ENCODE measurements at places on chromosomes 6 and 20. TPM values are rescaled to one million over a fixed set of nuclear protein-coding genes. Genes with fewer than 3 reads are reported as not detected.

MOXD1 gene
- total RNA-seq = 78.8 TPM

CTAGE9 gene
- not detected for total RNA-seq

SOX4 gene
- 12.4 TPM for total RNA-seq

BPHL gene
- 14.8 TPM for total RNA-seq

C6orf58 gene
- not detected for total RNA-seq

TRIM40 gene
- not detected for total RNA-seq

BMP5 gene
- total RNA-seq = not detected

EPB41L1 gene
- total RNA-seq = 13.5 TPM

STMND1 gene
- total RNA-seq = not detected

SOD2 gene
- total RNA-seq = 184 TPM

C20orf141 gene
- not detected for total RNA-seq

DCDC2 gene
- total RNA-seq = not detected

SLC22A23 gene
- total RNA-seq = 7.8 TPM

SAMD3 gene
- 9.1 TPM for total RNA-seq

MLIP gene
- not detected for total RNA-seq

GPLD1 gene
- total RNA-seq = 0.27 TPM
